ENCODE measurements at places on chromosomes 7 and 10.

DNA sequence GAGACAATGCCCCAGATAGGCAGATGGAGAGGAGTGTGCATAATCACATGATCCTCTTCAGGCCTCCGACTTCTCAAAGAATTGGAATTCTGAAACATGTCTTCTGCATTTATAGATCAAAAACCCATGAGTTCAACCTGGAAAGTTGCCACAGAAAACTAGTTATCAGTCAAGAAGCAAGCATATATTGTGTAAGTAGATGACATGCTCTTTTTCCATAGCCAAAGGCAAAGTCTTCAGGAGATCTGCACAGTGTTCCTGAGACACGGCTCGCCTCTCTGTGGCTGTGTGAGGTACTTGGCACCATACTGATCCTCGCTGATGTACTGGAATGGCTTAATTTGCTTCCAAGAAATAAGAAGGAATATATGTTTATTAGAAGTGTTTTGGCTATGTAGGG lies 213.5 kb upstream of the MKI67 start:
- DNase-seq, result no peak

- peak; percentile 48 for DNase-seq
Observed at GRCh38 chr7:108071551-108071950, 58.6 kb downstream of the LAMB4 start.

DNA sequence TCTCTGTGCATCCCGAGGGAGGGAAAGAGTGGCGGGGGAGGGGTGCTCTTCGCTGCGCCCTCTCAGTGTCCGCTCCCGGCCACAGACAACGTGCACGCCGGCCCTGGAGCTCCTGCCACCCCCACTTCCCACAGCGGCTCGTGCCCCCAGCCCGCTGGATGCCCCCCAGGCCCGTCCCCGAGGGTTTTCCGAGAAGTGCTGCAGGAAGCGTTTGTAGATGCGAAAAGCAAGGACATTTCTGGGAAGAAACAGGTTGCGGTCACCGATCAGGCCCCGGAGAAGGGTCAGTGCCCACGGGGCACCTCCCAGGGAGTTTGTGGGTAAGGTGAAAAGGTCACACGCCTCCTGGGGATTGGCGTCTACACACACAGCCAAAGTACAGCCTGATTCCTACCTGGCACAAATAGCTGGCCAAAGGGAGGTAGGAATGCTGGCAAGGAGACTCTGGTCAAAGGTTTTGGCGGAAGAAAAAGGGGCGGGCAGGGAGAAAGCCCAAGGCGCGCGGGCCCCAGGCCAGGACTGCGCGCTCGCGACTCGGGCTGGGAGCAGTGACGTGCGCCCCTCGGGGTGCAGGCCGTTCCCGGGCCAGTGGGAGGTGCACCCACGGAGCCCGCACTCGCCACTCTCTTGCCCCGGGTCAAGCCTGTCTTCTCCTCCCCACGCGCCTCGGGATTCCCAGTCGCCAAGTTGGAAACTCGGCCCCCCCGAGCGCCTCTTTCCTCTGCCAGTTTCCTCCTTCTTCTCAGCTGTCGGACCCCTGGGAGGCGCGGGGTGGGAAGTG lies 1.5 kb upstream of the NRP1 start:
- no peak for DNase-seq

- no peak for DNase-seq
Observed at GRCh38 chr10:14299556-14299955, 31.2 kb downstream of the FRMD4A start.

- no peak for DNase-seq
Observed at GRCh38 chr7:92823042-92823441, 13.3 kb downstream of the CDK6 start.

GRCh38 chr10:2111965-2112364 lies 374.6 kb upstream of the ADARB2 start:
- no peak for DNase-seq

DNA sequence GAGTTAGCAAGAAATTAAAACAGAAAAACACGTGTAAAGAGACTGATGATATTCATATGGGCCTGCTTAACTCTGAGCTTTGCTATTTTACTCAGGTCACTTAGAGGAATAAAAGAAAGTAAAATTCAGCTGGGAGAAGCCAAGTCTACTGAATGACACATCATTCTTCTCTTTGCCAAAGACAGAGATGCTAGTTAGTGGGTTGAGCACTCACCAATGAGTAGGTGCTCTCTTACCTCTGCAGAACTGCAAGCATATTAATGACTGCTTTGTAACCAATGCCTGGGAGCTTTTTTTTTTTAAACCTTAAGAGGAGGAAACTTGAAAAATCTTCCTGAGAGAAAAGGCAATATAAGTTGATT lies 44.8 kb upstream of the BAMBI start:
- no peak for DNase-seq

- DNase-seq, result no peak
Observed at GRCh38 chr10:79082631-79083596, 14.1 kb downstream of the ZMIZ1 start.

DNA sequence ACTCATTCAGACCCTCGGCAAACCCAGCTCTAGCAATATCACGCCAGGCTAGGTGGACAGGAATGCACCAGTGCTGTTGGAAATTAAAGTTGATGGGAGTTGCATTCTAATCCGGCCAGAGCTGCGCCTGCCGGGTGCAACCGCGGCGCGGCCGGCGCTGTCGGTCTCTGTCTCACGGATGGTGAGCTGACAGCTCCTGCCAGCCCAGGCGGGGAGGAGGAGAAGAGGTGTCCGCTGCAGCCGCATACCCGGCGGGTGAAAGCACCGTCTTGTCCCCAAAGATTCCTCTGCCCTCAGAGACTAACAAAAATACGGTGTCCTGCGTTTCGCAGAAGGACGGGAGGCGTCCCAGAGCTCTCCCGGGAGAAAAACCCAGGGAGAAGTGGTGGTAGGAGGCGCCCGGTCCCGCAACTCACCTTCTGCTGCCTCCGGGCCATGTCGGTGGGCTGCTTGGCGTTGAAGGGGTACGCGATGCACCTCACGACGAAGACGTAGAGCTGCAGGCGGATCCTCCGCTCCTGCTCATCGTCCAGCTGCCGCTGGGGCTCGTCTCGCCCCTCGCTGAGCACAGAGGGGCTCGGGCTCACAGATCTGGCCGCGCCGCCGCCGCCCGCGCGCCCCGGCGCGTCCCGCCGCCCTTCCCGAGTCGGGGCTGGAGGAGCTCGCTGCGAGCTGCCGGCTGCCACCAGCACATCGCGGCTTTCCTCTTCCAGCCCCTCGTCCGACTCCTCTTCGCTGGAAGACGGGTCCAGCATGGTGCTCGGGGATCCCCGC lies 490 bp downstream of the CADPS2 start:
- DNase-seq, result peak; percentile 38

GRCh38 chr7:130940326-130940725 lies 206.3 kb upstream of the KLF14 start:
- DNase-seq, result no peak

DNA sequence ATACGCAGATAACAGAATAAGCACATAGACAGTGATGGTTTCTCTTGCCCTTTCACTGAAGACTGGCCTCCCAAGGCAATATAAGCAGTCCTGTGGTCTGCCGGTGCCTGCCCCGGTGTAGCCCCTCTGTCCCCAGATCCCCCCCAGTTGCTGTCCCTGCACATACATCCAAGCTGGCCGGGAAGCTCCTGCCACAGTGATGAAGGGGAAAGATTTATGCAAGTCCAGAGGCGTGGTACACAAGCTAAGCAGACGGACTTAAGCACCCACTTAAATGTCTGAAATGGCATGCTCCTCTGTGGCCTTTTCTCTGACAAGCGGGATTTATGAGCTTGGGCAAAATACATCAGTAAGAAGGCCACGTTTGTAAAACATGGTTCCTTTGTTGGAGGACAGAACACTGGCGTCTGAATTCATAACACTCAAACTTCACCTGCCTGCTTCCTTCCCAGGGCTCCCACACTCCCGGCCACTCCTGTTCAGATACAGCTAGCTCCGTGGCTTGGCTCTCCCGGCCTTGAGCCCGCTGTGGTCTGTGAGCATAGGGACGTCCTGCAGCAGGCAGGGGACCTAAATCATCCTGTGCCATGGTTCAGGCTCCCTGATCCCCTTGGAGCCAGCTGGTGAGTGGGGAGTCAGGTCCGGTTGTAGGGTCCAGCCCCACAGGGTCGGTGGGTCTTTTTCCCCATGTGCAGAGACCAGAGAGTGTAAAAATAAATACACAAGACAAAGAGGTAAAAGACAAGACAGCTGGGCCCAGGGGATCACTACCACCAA lies 61.7 kb upstream of the PPP2R2D start:
- no peak for DNase-seq

DNA sequence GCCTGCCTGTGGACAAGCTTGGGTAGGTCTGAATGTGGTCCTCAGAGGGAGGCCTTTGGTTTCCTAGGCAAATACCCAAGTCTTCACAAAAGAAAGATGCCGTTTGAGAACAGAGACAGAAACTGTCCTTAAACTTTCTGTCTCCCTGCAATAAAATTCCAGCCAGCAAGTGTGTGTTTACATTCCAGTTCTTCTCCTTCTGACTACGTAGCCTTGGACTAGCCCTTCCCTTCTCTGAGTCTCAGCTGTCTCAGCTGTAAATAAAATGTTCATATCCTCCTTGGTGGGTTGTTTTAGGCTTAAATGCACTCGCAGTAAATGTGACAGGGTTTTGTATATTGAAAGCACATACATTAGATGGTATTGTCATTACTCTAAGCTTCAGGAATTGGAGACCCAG lies 561.2 kb upstream of the MKI67 start:
- no peak for DNase-seq

- no peak for DNase-seq
Observed at GRCh38 chr7:36084485-36085091, 68.5 kb upstream of the EEPD1 start.

- DNase-seq, result no peak
Observed at GRCh38 chr7:301291-302053, 11.5 kb downstream of the FOXL3 start.

DNA sequence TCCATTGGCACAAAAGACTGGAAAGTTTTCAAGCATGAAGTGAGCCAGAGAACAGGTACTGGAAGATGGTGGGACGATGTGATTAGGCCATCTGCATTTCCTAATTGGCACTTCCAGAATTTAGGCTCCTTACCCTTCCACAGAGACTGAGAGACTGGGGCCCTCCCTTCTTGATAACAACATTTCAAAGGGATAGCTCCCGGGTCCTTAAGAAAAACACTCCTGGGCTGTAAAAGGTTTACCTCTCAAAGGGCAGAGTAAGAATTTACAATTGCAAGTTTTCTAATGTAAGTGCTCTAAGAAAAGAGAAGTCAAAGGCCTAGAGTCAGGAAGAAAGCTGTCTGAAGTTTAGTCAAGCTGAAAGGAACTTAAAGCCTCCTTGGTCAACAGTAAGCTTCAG lies 559.5 kb upstream of the C7orf33 start:
- DNase-seq, result no peak

DNA sequence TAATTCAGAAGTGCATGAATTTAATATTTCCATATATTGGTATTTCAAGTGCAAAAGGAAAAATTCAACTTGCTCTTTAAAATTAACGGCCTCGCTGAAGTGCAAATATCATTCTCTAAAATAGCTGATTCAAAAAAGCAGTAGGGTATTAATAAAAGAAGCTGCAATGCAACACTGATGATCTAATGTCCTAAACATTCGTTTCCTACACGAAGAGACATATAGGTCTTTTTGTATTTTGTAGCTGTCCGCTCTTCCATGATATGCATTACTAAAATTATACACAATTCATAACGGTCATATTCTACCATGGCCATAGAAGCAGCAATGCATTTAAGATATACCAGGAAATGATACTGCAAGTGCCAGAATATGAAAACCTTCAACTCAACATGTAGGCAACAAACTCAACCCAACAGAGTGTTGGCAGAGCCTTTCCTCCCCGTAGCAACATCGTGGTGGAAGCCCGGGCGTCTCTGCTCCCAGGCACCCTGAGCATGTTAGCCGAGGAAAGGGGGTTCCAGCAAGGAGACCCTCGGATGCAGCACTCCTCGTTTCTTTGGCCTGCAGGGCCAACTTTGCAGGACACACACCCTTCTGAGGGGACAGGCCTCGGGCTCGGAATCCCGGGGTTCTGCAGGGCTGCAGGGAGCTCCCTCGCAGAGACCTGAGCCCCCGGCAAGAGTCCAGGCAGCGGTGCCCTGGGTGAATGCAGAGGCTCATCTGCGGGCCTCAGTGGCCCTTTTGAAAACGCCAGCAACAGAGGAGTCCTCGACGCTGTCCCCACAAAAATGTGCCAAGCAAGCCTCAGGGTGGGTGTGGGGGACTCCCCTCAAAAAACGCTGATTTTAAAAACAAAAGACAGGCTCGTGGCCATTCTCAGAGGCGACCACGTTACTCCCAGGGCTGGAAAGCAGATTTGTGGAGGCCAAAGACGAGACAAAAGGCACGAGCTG lies 1.6 kb downstream of the FAM171A1 start:
- DNase-seq, result no peak

GRCh38 chr10:77524281-77524711 lies 113.3 kb downstream of the KCNMA1 start:
- no peak for DNase-seq

DNA sequence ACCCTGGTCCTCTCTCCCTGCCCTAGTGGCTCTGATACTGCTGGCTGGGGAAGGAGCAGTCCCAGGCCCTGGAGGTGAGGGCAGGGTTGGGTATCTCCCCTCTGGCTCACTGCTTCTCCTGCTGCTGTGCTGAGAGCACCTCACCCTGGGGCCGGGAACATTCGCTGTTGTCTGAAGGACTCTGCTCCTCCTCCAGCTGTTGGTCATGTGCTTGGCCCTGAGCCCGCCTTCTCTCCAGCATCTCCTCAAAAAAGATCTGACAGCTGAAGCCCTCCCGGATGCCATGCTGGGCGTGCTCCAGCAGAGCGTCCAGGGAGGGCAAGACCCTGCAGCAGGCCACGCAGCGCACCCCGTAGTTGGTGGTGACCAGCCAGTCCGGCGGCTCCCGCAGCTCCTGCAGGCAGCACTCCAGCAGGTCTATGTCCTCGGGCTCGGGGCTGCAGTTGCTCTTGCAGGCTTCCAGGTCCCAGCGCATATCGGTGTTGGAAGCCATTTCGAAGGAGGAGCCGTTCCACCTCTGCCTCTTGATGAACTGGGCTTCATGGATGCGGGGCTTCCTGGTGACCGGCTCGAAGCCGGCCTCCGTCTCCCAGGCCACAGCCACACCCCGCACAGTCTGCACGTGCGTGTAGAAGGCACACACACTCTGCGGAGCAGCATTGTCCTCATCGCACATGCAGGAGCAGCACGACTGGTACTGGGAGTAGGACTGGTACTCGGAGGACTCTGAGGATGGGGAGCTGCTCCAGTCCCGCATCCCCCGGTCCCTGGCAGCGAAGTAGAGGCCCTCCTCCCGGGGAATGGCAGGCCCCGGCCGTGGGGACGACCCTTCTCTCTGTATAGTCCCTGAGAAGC lies 2.1 kb downstream of the FAM170B start:
- no peak for DNase-seq

DNA sequence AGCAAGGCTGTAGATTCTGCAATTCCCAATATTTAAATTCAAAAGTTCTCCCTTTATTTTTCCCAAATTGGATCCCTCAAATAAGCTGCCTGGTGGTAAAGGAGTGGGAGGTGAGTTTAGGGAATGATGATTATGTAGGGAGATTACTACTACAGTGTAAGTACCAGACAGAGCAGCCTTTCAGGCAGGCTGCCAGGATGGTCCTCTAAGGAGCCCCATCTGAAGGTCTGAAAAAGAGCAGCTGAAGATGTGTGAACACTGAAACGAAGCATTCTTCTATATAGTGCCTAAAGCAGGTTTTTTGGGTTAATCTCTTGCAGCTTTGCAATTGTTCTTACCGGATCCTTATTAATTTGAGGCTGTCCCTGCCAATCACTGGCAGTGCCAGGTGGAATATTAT lies 84.7 kb downstream of the CREB5 start:
- DNase-seq, result no peak

- no peak for DNase-seq
Observed at GRCh38 chr10:125057158-125058001, 103.0 kb downstream of the CTBP2 start.

Measured in COR-L47 (cell line).